ENCODE measurements at places on chromosomes 7 and 10.

DNA sequence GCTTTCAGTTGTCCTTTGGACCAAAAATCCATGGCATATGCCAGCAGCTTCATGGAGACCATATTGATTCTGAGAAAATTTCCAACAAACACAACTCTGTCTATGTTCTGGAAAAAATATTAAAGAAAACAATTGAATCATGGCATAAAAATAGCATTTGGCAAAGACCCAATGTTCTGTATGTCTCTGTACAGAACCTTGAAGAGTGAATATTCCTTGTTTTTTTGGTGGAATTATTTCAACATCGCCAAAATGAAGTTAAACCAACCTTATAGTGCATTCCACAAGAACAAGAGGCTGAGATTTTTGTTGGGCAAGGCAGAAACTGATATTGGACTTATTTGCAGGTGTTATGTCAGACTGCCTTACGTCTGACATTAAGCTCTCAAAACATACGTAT, 53.3 kb upstream of the SLC16A12 start:
- DNase-seq: no peak

GRCh38 chr10:33155720-33156638, 178.5 kb downstream of the NRP1 start:
- no peak for DNase-seq

DNA sequence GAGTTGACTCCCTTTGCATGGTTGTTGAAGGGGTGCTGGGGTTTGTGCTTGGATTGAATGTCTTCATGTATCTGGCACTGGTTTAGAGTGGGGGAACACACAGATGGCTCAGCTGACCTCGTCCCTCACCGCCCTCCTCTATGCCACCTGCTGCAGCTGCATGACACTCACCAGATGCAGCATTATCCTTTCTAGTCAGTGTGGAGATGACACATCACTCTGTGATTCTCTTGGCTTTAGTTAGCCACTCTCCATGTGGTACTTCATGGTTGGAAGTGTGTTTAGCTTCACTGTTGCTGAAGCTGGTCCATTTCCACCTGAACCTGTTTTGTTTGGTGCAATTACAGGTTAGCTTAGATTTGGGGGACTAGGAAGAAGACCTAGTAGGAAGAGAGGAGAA, 56.3 kb upstream of the BMPER start:
- DNase-seq: no peak

DNA sequence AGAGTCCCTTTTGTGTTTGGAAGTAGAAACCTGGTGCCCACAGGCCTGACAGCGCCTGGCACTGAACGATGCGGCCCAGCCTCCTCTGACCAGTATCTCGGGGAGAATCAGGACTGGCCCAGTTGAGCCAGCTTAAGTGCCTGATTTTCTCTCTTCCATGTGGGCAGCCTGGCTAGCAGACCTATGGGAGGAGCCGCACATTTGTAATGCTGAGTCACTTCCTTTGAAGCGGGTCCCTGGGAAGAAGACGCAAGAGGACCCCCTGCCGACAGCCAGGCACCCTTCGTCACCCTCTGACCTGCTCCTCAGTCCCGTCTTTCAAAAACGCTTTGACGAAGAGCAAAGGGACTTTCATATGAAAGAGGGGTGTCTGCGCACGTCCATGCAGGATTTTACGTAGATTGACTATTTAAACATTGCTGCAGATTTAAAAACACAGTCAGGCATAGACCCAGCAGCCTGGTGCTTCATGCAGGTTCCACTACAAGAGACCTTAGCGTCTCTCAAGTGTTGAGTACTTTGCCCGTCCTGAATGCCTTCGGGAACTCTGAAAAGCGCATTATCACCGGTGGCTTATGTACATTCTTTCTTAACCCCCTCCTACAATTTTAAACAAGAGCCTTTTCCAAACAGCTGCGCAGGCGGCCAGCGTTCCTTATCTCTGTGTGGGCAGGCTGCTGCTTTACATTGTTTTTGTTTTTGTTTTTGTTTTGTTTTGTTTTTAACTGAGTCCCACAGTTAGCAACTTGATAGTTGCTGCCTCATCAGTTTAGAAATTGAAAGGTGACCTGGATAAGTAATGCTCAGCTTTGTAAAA, 36.5 kb upstream of the AP5Z1 start:
- DNase-seq: no peak

GRCh38 chr7:115782696-115783490, 247.7 kb downstream of the TFEC start:
- no peak for DNase-seq

GRCh38 chr10:22579826-22580225, 134.6 kb downstream of the PIP4K2A start:
- DNase-seq: no peak

DNA sequence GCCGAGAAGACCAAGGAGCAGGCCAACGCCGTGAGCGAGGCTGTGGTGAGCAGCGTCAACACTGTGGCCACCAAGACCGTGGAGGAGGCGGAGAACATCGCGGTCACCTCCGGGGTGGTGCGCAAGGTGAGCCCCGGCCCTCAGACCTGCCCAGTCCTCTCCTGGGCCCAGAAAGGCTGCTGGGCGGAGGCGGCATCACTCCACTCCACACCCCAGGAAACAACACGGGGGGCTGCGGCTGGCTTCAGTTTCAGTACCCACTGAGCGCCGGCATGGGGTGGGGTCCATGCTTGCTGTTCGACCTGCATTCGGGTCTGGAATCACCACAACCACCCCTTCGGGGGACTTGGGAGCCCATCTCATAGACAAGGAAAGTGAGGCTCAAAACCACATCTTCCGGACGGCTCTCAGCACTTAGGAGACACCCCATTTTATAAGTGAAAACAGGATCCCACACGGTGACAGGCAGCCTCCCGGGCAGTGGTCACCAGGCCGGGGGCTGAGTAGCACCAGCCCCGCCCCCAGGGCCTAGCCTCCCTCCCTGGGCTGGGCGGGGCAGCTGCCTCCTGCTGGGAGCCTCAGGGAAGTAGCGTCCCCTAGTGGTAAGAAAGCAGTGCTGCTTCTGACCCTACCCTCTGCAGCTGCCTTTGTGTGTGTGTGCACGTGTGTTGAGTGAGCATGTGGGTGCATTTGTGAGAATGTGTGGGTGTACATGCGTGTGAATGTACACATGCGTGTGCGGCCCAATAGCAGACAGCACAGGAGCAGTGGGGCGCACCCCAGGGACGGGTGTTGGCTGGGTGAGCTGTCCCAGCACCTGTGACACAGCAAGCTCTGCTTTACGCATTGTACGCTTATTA, 1.8 kb downstream of the SNCG start:
- peak; percentile 32 for DNase-seq

- DNase-seq: no peak
These were observed 16.4 kb downstream of the SRI start for GRCh38 chr7:88203401-88203800.

- peak; percentile 54 for DNase-seq
These were observed 30.3 kb upstream of the HERPUD2 start for GRCh38 chr7:35725280-35725680.

DNA sequence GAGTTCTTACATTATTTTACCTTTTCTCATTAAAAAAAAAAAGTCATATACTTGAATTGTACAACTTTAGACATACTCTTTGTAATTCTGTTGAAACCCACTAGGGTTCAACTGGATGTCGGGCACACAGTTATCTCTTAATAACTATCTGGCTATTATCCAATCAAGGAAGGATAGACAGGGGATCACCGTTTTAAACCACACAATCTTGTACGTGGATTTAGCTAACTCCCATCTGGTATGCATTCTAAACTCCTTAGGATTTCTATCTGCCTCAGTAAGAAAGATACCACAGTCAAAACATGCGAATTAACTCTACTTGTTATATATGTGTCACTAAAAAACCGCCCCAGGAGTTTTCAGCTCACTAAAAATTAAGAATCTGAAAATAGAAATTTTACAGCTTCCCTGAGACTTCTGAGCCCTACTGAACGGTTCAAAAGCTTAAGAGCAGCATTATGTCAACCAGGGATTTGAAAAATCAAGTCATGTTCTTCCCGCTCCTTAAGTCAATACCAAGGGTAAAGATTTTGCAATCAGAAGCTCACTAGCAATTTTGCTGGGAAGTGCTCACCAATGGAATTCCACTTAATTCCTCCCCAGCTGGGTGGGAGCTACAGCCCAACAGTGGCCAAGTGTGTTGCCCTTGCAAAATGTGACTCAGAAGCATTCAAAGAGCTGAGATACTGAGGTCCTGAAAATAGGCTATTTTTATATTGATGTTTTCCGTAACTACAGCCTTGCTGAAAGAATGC, 267.0 kb downstream of the FRMD4A start:
- DNase-seq: no peak

- no peak for DNase-seq
These were observed 78.5 kb upstream of the CTTNBP2 start for GRCh38 chr7:117951691-117952280.

- DNase-seq: no peak
These were observed 11.8 kb downstream of the MMRN2 start for GRCh38 chr10:86945361-86946212.

GRCh38 chr10:112302335-112302734, 19.1 kb downstream of the TECTB start:
- DNase-seq: no peak

GRCh38 chr10:95821720-95822119, 65.8 kb downstream of the ENTPD1 start:
- no peak for DNase-seq

DNA sequence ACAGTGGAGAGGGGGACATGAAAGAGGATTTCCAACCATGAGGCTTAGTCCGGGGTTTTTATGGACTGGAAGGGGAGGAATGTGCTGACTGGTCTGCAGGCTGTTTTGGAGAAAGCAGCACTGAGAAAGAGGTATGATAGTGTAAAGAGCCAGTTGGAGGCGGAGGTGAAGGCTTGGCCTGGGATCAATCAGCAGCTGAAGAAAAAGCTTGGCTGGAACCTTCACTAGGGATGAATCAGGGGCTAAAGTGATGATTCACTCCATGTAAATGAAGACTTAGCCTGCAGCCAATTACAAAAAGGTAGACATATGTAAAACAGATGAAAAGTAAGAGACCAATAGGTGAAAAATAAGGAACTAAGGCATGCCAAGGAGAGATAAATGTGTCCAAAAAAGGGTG, 1382.6 kb downstream of the GATA3 start:
- no peak for DNase-seq

GRCh38 chr7:96055717-96056116, 266.2 kb downstream of the SLC25A13 start:
- no peak for DNase-seq

DNA sequence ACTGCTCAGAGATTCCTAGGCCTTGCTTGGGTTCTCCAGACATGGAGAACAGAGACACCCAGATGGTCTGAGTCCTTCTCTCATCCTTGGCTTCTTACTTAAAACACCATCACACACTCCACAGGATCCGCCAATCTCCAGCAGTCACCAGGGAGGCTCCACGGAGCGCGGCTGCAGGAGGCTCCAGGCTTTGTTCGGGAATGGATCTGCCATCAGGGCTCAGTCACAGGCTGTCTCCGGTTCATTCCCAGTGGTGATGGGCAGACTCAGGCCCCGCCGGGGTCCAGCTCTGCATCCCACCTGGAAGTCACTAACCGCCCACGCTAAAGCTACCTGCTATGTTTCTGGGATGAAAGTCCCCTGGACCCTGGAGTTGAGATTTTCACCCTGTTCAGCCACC, 312.9 kb downstream of the TCERG1L start:
- no peak for DNase-seq

DNA sequence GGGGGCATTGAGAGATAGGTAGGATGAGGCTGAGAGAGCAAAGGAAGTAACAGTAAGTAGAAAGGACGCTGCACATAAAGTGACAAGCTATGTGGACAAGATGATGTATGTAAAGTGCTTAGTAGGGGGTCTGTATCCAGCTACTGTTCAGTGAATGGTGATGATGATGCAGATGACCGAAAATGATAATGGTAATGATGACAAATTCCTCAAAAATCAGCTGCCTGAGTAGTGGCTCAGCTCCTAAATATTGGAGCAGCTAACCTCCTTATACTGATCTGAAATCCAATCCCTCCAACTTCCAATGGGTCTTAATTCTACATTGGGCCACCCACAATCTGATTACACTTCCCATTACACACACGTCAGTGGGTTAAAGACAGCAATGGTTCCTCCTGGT, 27.1 kb upstream of the KCNMA1 start:
- no peak for DNase-seq

DNA sequence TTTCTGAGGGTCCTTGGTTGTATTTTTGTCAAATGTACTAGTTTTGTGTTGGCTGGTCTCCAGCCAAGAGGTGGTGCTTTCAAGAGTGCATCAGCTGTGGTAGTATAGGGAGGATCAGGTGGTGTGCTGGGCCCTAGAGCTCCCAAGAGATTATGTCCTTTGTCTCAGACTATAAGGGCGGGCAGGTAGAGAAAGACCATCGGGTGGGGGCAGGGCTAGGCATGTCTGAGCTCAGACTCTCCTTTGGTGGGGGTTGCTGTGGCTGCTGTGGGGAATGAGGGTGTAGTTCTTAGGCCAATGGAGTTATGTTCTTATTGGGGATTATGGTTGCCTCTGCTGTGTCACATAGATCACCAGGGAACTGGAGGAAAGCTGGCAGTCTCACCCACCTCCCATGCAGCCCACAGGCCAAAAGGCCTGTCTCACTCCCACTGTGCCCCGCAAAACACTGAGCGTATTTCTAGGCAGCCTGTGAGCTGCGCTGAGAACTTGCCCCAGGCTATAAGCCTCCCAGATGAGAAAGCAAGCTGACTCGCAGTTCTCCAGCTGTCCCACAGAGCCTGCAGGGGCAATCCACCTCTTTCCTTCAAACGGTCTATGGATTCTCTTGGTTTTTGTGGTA, 1066.7 kb downstream of the GRM8 start:
- no peak for DNase-seq

- DNase-seq: no peak
These were observed 79.7 kb downstream of the VIPR2 start for GRCh38 chr7:159064816-159065510.
